ENCODE measurements at places on chromosomes 13 and 19.
A peak's percentile ranks its signal among the peaks of the same experiment; 100 is the strongest.

- DNase-seq, result no peak
Observed at GRCh38 chr19:5205381-5205780, 135.2 kb downstream of the PTPRS start.

GRCh38 chr13:22161871-22162270, 491.0 kb downstream of the FGF9 start:
- DNase-seq, result no peak

GRCh38 chr19:58150328-58150921, at the start of gene ZNF329:
Gene ZNF329, minus strand, starts transcription at chr19:58150789. Its CDS starts 21,286 bp downstream, at chr19:58129503.
- DNase-seq, result peak; percentile 25

DNA sequence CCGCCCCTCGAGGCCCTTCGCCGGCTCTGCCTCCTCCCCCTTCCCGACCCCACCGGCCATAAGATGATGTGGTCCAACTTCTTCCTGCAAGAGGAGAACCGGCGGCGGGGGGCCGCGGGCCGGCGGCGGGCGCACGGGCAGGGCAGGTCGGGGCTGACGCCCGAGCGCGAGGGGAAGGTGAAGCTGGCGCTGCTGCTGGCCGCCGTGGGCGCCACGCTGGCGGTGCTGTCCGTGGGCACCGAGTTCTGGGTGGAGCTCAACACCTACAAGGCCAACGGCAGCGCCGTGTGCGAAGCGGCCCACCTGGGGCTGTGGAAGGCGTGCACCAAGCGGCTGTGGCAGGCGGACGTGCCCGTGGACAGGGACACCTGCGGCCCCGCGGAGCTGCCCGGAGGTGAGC, 1.4 kb downstream of the CACNG6 start:
- DNase-seq, result no peak

GRCh38 chr13:28058866-28059613, 41.3 kb downstream of the FLT3 start:
- peak; percentile 4 for DNase-seq

GRCh38 chr13:31853643-31854326, 114.5 kb downstream of the RXFP2 start:
- no peak for DNase-seq

DNA sequence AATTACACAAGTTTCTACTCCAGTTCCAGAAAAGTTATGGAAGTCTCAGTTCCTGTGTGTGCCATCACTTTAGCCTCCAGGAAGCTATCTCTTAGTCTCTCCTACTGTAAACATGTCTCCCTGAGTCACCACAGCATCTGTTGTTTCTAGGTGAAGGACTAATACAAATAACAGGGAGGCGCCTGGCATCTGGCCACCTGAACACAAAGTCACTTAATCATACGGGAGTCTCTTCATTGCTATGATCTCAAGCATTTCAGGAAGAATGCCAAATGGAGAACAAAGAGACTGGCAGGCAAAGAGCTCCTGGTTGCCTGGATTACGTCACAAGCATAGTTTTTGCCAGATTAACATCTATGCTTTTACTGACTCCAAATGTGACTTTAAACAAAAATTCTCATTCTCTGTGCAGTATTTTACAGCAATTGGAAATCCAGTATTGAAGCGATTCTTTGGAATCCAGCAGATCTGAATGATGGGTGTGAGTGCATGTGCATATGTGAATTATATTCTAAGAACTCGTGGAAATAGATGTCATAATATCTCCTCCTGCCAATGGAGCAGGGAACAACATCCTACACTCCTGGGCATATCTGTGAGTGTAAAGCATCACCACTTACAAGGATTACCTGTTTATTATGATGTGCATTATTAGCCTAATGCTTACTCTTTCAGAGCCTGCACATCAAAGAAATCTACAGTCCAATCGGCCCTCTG, 572.8 kb downstream of the PCDH9 start:
- DNase-seq, result peak; percentile 93

GRCh38 chr19:14562660-14563589, 8.9 kb downstream of the NDUFB7 start:
- DNase-seq, result no peak

DNA sequence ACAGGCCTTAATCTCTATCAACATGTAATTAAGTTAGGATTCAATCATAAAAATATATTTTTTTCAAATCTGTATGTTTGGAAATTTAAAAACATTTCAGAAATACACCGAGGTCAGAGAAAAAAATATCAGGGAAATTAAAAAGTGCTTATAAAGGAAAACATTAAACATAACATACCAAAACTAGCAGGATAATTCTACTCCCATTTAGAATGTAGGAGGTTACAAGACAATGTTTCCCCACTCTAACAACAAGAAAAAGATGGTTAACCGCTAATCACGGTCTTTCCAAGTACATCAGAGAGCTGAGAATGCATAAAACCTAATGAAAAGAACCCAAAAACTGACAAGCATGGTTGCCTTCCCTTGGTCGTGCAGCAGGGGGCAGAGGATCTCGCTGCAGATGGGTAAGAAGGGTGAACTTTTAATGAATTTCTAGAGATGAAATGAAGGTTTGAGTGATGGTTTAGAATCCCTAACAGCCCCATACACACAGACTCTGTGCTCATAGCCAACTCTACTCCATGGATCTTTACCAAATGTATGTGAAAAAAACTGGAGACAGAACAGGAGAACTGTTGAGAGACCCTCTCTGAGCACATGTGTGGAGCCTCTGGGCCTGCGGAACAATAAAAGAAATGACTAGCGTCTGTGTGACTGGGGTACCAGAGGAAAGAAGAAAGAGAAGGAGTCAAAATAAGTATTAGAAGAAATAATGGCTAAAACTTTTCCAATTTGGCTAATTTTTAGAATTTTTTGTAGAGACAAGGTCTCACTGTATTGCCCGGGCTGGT, 51.3 kb upstream of the LSM14A start:
- DNase-seq, result peak; percentile 39

GRCh38 chr19:45587873-45588272, 3.3 kb upstream of the OPA3 start:
- DNase-seq, result no peak

- no peak for DNase-seq
Observed at GRCh38 chr19:57900311-57900710, 11.5 kb upstream of the ZNF814 start.

DNA sequence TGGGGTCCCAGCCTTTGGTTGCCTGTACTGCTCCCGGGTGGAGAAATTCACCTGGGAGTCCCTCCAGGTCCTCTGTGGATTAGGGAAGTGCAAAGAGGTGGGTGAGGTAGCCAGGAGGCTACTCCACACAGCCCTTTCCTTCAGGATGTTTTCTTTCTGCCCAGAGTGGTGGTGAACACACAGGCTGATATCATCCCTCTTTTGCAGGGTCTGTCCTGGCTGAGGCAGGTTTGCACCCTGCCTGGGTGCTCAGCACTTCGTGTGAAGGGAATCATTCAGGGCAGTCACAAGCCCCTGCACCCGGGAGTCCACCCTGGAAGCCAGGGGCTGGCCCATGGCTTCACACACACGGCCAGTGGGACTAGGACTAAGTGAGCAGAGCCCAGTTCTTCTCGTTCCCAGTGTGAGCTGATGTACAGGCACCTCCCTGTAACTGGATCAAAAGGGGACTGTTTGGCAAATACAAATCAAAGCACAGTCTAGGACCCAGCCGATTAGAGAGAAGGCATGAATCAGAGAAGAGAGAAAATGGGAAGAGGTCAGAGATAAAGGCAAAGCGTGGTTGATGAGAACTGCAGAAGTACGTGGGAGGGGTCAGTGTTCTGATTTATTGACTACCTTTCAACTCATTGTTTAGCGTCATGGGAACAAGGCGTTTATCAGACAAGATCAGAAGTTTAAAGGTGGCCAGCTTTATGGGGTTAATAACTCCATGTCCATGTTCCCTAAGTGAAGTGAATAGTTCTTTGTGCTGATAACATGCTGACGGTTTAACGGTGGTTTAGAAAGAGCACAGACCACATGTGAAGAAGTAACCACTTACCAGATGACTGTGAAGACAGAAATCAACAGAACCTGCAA, 30.4 kb upstream of the SPATA13 start:
- DNase-seq, result no peak

DNA sequence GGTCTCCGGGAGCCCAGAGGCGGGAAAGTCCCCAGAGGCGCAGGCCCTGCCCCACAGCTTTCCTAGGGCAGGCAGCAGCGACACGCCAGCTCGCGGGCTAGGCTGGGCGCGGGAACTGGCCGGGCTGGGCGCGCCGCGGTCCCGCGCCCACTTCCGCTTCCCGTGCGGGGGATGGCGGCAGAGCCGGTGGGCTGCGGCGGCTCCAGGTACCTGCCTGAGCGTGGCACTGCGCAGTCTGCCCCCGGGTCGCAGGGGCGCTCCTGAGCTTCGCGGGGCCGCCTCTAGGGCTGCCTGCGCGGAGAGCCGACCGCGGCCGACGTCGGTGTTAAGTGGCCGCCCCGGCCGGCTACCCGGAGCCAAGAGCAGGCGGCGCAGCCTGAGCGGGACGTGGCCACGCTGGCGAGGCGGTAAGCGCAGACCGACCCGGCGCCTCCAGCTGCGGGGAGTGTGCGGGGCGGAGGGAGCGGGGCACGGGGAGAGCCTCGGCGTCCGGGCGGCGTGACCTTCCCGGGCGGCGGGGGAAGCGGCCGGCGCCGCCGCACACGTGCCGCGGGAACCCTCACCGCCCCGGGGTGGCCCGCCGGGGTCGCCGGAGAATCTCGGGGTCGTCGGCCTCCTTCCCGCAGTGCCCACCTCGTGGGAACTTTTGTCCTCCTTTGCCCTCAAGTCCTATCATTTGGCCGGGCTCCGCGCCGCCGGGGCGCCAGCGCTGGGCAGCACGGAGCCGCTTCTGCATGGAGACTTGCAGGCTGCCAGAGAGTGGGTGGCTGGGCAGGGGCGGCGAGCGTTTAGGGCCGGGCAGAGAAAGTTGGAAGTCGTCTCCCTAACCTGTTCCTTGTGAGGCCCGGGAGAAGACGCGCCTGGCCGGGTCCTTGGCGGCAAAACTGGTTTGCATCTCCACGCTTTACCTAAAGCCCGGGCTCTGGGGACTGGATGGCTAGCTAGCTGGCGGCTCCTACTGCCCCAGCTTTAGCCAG, 31.4 kb upstream of the MPHOSPH8 start:
- DNase-seq, result peak; percentile 10

GRCh38 chr13:88602786-88603777, 931.9 kb downstream of the SLITRK5 start:
- DNase-seq, result no peak

- no peak for DNase-seq
Observed at GRCh38 chr13:47705185-47705584, 295.9 kb downstream of the SUCLA2 start.

DNA sequence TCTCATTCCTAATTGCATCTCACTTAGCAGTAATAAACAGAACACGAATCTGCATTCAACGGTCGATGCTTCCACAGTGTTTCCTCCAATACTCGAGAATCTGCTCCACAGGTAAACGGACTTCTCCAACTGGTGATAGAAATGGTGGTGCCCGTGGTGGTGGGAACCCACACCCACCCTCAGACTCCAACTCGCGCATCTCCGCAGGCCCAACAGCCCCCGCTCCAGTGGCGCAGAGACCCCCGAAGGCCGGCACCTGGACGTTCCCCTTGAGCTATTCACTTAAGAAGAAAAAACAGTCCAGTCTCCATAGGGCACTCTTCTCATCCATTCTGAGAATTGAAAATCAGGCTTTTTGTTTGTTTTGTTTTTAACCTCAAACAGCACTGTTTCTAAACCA, 13.8 kb upstream of the RASA3 start:
- no peak for DNase-seq

DNA sequence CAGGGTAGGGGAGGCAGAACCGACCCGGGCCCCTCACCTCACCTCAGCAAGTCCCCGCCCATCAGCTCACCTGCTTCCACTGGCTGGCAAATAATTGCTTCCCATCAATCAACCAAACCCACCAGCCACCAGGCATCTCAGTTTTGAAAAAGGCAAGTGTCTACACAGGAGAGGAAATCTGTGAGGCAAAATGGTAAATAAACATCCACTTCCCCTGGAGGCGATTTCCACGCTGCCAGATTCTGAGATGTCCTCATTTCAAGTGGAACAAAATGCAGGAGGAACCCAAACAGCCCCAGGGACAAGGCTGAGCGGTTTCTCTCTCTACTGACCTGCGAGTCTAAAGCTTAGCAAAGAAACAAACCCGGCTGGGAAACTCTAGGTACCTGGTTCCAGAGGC, 117.5 kb downstream of the CRYL1 start:
- no peak for DNase-seq

- no peak for DNase-seq
Observed at GRCh38 chr13:100668408-100668807, 6.2 kb downstream of the TMTC4 start.

DNA sequence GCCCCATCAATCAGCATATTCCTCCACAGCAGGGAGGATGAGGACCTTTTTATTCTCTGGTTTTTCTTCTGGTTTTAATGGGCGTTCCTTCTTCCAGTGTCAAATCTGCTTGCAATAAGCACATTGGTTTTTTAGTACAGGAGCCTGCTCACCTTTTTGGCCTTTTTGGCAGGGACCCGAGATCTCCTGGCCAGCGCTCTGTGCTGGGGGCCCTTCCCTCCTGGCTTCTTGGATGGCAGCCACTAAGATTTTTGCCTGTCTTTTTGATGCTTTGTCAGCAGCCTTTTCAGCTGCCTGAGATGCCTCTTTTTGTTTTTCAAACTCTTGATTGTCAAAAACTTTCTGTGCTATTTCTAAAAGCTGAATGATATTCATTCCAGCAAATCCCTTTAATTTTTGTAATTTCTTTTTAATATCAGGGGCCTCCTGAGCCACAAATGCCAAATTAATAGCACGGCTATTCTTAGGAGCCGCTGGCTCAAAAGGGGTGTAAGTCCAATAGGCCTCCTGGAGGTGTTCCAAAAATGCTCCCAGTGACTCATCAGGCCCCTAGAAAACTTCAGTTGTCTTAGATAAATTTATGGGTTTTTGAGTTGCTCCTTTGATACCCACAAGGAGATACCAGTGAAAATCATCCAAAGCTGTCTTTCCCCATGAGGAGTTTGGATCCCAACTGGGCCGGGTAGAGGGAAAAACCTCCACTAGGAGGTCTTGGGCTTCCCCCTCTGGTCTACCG, 73.0 kb downstream of the ZNF100 start:
- DNase-seq, result no peak

GRCh38 chr19:18292462-18292809, 11.0 kb upstream of the JUND start:
- no peak for DNase-seq

DNA sequence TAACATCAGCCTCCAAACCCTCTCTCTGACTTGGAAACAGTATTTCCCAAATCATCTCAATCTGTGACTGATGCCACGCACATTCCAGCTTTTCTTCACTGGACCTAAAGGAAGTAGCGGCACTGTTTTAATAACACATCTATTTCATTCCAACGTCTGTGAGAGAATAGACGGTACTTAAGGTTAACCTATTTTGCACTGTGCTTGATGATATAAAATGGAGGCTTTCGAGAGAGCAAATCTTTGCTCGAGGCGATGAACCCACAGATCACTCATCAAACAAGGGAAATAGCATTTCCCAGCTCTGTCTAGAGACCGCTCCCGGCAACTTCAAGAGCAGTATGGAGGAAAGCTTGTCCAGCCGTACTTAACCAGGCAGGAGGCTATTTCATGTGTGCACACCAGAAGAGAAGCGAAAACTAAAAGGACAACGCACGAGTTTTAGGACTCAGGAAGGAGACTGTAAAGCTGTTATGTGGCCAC, 2.9 kb downstream of the UBL3 start:
- DNase-seq, result no peak

DNA sequence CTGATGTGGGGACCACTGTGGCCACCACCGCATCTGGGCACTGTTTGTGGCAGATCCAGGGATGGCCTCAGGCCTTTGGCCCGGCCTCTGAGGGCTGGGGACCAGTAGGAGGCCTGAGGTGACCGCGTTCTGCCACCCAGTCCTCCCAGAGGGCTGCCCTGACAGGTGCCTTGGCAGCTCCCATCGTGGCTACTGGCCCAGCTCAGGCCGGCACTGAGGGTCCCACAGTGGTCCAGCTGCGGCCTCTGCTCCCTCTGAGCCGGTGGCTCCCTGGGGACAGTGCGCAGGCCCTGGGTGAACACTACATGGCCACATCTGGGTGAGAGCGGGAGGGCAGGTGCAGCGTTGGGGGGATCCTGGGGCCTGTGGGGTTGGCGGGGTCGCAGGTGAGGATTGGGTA, 61.9 kb downstream of the KDM4B start:
- no peak for DNase-seq
